ENCODE measurements at places on chromosomes 12 and 14.

GRCh38 chr14:52563120-52563519 is 10.5 kb downstream of the GPR137C start:
- DNase-seq = peak; percentile 38

- no peak for DNase-seq
Observed at GRCh38 chr12:84043355-84043754, 869.2 kb downstream of the SLC6A15 start.

GRCh38 chr14:64844272-64844671 is 35.4 kb downstream of the SPTB start:
- no peak for DNase-seq

DNA sequence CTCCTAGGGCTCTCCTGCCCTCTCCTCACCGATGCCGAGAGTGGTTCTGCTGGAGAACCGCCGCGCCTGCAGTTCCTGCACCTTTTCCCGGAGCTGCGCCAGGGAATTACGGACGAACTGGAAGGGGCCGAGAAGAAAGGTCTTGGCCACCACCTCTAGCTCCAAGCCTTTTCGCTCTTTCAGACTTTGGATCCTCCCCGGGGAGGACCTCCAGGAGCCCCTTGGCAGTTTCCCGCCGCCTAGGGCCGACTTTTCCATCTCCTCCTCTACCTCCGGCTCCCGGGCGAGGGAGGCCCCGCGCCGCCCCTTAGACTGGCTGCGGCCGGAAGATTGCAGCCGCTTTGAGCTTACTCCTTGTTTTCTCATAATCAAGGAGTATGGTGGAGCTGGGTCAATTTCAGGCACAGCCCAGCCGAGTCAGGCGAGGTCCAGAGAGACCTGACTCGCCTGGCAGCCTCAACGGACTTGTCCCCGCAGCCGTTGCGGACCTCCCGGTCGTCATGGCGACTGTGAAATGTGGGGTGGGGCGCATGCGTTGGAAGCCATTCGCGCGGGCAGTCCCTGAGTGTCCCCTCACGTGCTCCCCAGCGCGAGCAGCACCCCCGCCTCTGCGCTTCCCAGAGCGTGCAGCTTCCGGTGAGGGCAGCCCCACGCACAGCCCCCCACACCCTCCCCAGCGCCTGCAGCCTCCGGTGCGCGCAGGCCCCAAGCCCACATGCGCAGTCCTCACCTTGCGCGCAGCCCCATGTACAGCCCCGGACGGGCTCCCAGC is at the start of gene DPY19L2:
TSS of gene DPY19L2 (minus strand) at position 466 of the 772 bp plus-strand sequence. CDS start at position 366, 100 bp downstream.
- no peak for DNase-seq

- DNase-seq = no peak
Observed at GRCh38 chr14:50489851-50490250, 42.5 kb downstream of the MAP4K5 start.

DNA sequence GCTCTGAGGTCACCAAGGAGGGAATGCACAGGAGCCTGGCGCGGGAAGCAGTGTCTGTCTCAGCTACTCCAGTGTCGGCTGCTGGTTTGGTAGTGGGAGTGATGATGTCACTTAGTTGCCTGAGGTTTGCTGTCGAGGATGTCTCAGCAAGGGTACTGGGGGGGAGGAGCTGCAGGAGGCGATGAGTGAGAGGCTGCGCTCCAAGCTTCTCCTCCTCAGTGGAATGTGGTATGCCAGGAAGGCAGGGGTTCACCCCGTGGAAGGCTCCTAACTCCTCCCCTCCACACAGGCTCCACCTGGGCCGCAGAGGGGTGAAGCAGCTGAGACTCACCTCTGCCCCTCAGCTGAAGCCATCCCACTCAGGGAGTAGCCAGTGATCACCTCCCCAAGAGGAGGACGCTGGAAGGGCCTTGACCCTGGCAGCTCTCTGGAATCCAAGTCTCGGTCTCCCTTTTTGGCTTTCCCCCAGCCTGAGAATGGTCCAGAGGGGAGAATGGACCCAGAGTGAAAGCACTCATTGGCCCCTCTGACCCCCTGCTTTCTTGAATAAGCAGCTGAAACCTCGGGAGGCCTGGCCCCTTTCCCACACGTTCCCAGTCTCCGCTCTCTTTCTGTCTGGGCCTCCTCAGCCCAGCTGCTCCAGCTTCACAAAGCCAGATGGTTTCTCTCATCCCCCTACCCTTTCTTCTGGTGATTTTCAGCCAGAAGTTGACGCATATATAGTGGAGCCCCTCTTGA is 178.9 kb upstream of the FKBP4 start:
- DNase-seq = no peak

DNA sequence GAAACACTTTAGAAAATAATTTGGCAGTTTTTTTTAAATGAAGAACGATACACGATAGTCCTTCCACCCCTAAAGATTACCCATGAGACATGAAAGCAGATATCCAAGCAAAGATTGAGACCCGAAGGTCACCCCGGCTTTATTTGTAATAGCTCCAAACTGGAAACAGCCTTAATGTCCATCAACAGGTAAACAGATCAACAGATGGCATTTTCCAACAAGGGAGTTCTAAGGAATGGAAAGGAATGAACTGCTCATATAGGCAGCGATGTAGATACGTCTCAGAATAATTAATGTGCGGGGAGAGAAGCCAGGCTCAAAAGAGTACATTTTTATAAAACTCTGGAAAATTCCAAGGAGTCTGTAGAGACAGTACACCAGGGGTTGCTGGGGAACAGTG is 23.7 kb upstream of the MEG3 start:
- no peak for DNase-seq

- DNase-seq = no peak
Observed at GRCh38 chr12:40645361-40645760, 46.9 kb upstream of the CNTN1 start.

GRCh38 chr14:70152704-70153103 is 36.0 kb downstream of the SLC8A3 start:
- DNase-seq = no peak

- no peak for DNase-seq
Observed at GRCh38 chr12:45852508-45852907, 123.0 kb downstream of the ARID2 start.

DNA sequence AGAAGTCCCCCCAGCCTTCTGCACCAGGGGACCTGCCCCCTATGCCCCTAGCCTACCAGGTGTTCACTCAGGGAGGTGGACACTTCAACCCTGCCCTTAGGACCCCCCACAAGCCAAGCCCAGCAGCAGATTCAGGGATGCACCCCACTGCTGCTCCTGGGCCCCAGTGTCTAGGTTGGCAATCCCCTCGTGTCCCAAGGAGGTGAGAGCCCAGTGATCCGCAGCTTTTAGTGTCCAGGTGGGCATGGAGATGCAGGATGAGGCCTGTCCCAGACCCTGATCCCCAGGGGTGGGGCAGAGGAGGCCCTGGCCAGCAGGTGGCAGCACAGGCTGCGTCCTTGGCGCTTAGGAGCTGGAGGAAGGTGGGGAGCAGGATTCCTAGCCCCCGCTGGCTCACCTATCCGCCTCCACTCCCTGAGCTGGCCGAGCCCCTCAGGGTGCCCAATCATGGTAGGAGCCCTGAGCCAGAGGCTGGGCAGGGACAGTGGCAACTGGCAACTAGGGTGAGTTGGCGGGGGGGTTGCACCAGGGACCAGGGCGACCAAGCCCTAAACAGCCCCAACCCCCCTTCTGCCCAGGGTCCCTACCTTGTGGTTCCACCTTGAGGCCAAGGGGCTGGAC is 4.1 kb downstream of the CKB start:
- peak; percentile 62 for DNase-seq

- DNase-seq = no peak
Observed at GRCh38 chr12:118635276-118635675, 258.9 kb downstream of the SUDS3 start.

DNA sequence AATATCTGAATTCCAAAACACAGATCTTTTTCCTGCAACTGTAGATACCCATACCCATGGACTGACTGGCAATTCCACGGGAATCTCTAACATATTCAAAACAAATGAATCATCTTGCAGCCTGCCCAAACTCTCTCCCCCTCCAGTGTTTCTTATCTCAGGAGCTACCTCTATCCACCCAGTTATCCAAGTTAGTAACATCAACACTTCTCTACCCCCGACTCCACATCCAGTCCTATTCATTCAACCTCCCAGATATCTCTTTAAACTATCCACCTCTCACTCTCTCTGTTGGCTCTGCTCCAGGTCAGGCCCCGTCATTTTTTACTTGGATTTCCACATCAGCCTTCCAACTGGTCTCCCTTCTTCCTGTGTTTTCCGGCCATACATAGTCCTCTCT is 6.7 kb upstream of the KCNH5 start:
- peak; percentile 30 for DNase-seq

- DNase-seq = peak; percentile 98
Observed at GRCh38 chr14:101072945-101073597, 169.5 kb upstream of the RTL1 start.

- DNase-seq = peak; percentile 23
Observed at GRCh38 chr12:51471111-51471864, 46.7 kb downstream of the SLC4A8 start.

- peak; percentile 98 for DNase-seq
Observed at GRCh38 chr12:52191841-52192791, at the start of gene KRT80. Gene KRT80 (minus strand): TSS chr12:52192014. CDS start chr12:52191902, 112 bp downstream.

- peak; percentile 11 for DNase-seq
Observed at GRCh38 chr12:94898388-94898787, 105.1 kb downstream of the NDUFA12 start.

DNA sequence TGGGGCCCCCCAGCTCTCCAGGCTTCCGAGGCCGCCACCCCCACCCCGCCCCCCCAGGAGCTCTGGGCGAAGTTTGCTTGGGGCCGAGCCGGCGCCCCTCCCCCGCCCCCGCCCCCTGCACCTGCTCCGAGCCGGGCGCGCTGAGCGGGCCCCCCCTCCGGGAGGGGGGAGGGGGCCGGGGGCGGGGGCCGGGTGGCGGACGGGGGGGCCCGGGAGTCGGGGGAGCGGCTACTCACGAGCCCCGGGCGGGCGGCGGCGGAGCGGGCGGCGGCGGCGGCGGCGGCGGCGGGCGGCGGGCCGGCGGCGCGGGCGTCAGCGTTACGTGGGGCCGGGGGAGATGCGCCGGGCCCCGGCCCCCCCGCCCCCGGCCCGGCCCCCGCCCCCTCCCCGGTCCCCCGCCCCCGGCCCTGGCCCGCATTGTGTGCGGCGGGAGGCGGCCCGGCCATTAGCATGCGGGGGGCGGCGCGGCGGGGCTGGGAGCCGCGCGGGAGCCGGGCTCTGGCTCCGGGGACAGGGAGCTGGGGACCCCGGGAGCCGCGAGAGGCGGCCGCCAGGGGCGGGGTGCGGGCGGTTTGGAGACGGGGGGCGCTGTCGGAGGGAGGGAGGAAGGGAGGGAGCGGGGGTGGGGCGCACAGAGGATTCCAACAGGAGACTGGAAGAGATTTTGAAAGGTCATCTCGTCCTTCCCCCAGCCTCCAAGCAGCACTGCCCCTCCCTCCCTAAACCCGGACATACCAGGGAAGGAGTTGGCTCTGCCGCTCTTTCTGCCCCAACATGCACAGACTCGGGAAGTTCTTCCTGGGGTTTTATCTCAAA is at the start of gene ZNF219:
TSS of gene ZNF219 (minus strand) at position 580 of the 816 bp plus-strand sequence. CDS start 5,064 bp downstream, outside the sequence.
- peak; percentile 67 for DNase-seq

DNA sequence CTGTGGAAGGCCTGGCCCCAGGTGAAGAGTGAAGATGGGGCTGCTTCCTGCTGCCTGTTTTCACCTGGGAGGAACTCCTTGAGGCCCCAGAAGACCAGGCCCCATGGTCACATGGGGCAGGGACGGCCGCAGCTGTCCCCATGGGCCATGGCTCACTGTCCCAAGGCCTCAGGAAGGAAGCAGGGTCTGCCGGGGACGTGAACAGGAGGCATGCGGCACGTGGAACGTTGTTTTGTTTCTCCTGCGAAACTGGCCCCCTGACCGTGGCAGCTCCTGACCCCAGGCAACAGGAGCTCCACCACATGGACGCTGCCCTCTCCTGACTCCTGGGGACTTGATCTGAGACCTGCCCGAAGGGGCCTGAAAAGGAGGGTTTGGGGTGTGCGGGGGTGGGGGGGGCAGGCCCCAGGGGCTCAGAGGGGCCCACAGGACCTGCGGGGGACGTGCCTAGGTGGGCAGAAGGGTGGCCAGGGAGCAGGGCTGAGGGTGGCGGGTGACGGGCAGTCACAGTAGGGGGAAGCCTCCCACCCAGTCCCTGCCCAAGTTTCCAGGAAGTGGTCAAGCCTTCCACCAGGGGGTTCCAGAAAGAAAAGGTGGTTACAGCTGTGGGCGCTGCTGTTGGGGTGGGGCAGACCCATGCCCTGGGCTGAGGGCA is 41.4 kb downstream of the LRCOL1 start:
- no peak for DNase-seq

- no peak for DNase-seq
Observed at GRCh38 chr12:5203274-5203673, 159.6 kb downstream of the KCNA5 start.

DNA sequence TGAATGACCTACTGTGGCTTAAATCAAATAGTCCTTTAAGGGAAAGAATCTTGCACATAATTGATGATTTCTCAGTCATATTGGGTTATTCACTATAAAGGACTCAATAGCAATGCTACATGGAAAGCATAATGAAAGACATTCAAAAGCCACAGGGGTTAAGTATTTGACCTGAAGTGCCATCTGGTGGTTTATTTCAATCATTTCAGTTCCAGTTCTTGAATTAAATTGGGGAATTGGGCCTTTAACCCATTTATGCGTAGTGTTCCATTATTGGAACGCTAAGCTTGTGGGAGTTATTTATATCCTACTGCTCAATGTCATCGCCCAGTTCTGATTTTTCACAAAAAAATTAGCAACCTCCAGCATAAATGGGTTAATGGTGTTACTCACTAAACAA is 41.3 kb upstream of the C12orf71 start:
- peak; percentile 53 for DNase-seq
